ENCODE measurements at places on chromosomes 11 and 22.

DNA sequence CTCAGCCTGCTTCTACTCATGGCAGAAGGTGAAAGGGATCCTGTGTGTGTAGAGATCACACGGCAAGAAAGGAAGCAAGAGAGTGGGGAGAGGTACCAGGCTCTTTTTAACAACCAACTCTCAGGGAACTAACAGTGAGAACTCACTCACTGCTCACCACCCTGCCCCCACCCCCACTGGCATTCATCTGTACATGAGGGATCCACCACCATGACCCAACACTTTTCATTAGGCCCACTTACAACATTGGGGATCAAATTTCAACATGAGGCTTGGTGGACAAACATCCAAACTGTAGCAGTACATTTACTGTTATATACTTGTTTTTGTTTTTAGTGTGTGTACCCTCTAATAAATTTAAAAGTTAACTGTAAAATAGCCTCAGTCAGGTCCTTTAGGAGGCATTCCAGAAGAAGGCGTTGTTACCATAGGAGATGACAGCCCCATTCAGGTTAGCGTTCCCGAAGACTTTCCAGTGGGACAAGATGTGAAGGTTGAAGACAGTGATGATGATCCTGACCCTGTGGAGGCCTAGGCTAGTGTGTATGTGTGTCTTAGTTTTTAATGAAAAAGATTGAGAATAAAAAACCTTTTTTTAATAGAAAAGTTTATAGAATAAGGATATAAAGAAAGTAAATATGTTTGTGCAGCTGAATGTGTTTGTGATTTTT is 11.3 kb downstream of the CUL5 start:
- no peak for DNase-seq

- no peak for DNase-seq
Measured at GRCh38 chr11:128563942-128564641, 23.3 kb downstream of the ETS1 start.

GRCh38 chr11:86749821-86750401 is 50.4 kb upstream of the PRSS23 start:
- no peak for DNase-seq

- DNase-seq, result no peak
Measured at GRCh38 chr22:23213581-23214334, 33.4 kb downstream of the BCR start.

DNA sequence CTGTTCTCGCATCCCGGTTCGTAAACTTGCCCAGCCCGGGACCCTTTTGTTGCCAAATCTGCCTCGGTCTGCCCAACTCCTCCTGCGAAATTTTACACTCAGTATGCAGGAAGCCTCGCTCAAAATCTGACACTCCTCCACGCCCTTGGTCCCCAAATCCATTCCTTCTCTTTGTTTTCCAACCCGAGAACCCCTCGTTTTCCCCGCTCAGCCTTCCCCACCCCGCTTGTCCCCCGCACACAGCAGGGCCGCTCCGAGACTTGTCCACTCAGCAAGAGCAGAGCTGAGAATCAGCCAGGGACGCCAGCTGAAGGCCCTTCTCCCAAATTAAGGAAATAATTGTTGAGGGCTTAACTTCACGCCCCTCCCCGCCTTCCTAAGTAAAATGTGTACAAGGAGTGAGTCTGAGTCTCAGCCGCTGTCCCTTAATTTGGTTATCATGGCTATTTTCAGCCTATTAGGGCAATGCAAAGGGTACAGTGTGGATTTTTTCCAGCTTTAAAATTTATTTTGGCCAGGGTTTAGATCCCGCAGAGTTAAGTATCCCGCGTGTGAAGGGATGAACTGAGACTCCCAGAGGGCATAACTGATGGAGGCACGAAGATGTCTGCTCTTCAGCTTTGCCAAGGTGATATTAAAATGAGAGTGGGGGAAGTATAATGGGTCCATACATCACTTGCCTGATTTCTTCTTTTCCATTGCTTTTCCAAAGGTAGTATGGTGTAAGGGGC is 581 bp upstream of the FBXO3 start:
- no peak for DNase-seq

- DNase-seq, result no peak
Measured at GRCh38 chr11:5592615-5593014, 3.8 kb upstream of the TRIM6 start.

GRCh38 chr11:74417379-74417804 is 19.2 kb upstream of the PGM2L1 start:
- no peak for DNase-seq

DNA sequence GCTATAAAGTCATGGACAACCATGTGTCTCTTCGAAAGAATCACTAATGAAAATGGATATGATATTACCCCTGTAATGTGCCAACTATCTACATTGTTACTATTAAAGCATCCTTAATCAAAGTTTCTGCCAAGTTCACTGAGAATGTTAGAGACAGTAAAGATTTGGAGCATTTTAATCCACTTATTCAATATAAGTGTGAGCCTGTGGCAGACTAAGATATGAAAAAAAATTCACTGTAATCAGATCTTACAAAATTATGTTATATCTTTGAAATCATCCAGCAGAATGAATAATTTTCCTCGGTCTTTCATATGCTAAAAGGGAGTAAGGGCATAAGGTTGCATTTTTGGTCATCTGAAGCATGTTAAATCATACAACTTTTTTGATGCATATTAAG is 49.9 kb downstream of the MAML2 start:
- DNase-seq, result no peak

DNA sequence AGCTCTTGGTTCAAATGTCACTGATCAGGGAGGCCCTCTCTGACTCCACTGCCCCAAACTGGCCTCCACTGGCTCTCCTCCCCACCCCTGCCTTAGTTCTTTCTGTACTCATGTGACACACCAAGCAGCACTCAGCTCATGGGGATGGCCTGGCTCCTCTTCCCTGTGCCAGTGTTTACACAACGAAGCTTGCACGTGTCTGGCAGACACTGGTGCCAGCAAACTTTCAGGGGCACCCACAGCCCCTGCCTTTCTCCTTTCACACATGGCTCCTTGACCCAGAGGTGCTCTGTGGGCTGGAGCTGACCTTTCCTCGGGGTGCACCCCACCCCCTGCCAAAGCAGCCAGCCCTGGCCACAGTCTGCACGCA is 37.6 kb upstream of the PARVG start:
- no peak for DNase-seq

GRCh38 chr22:45731041-45731797 is 59.6 kb downstream of the ATXN10 start:
- DNase-seq, result no peak

- DNase-seq, result no peak
Measured at GRCh38 chr11:11396301-11397035, 43.4 kb upstream of the CSNK2A3 start.

- no peak for DNase-seq
Measured at GRCh38 chr11:64373598-64373974, 14.6 kb downstream of the RPS6KA4 start.

GRCh38 chr22:46576556-46577367 is 39.3 kb upstream of the CELSR1 start:
- DNase-seq, result no peak

DNA sequence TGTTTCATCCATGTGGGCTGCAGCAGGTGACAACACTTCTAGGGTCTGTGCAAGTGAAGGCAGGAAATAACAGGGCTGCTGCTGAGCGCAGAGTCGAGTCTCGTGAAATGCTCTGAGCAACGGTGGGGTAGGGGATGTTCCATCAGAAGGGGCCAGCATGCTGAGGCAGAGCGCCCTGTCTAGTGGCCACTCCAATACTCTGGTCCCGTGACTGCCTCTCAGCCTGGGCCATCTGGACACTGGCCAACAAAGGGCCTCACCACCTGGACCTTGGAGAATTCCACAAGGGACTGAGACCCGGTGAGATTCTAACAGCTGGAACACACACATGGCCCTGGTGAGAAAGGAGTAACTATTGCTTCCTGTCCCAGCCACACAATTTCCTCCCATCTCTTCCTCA is 375.7 kb downstream of the SHANK2 start:
- no peak for DNase-seq

- DNase-seq, result no peak
Measured at GRCh38 chr11:84865791-84866535, 761.2 kb downstream of the DLG2 start.

GRCh38 chr11:117932947-117933346 is 3.7 kb upstream of the TMPRSS13 start:
- no peak for DNase-seq

GRCh38 chr11:77038825-77039326 is 4.7 kb downstream of the B3GNT6 start:
- DNase-seq, result no peak

GRCh38 chr11:75667255-75667830 is 1.5 kb downstream of the MAP6 start:
- DNase-seq, result no peak

DNA sequence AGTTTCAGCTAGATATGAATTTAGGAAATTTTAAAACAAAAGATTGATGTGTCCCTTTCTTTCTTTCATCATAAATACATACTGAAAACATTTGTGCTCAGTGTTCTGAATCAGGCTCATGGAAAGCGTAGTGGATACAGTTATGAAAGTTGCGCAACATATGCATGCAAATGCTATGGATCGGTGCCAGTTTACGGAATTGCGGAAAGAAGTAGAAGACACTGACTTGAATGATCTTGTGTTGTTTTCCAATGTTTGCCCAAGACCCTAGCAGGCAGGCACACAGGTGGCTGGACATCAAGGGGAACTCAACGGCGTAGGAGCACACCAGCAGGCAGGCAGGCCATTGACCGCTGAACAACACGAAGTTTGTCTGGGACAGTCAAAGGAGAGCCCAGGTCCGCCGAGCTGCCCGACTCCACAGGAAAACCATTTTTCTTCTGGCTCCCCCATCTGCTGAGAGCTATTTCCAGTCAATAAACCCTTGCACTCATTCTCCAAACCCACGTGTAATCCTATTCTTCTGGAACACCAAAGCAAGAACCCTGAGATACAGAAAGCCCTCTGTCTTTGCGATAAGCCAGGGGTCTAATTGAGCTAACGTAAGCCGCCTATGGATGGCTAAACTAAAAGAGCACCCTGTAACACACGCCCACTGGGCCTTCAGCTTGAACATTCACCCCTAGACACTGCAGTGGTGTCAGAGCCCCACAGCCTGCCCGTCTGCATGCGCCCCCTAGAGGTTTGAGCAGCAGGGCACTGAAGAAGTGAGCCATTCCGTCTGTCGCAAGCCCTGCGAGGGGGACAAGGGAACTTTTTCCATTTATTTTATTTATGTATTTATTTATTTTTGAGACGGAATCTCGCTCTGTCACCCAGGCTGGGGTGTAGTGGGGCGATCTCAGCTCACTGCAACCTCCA is 7.4 kb upstream of the BIRC3 start:
- no peak for DNase-seq

- no peak for DNase-seq
Measured at GRCh38 chr11:126443120-126443519, 87.6 kb downstream of the ST3GAL4 start.

DNA sequence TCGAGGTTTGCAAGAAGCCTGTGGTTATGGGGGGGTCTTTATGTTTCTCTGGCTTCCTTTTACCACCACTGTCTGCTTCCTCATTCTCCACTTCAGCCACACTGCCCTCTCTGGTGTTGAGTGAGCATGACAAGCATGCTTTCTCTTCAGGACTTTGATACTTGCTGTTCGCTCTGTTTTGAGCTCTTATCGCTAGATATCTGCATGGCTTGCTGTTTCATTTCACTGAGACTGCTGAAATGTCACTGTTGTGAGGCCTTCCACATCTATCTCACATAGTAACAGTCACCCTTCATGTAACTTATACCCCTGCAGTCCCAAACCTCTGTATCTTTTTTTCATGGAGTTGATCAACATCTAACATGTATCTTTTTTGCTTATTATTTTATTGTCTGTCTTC is 59.8 kb downstream of the TMEM135 start:
- DNase-seq, result no peak

- no peak for DNase-seq
Measured at GRCh38 chr11:44590769-44591168, 25.3 kb downstream of the CD82 start.

DNA sequence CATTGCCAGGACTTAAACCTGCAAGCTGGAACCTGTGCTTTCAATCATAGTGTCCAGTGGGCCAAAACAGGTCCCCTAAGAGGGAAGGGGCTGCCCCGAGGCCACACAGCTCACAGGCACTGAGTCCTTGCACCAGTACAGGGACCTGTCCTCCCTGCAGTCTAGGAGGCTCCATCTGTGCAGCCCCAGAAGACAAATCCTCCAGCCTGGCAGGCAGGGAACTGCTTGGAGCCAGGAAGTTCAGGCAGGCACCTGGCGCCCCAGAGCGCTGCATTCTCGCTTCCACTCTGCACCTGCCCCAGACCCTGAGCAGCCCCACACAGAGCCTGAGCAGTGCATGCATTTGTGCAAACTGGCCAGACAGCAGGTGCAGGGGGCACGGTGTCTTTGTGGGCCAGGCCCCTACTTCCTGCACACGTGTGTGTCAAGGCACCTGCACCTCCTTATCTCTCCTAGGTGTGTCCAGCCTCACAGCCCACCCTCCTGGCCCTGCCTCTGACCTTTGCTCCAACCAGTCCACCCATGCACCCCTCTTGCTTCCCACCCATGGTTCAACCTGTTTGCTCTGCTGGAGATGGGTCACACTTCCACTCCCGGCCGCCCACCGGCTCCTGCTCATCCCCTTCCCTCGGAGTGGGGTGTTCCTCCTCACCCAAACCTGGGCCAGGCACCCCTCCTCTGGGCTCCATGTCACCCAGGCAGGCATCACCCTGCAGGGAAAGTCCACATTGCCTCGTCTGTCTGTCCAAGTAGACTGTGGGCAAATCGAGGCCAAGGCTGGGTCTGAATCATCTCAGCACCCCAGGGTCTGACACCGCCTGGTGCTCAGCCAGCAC is 19.0 kb downstream of the LINC01488 start:
- no peak for DNase-seq

DNA sequence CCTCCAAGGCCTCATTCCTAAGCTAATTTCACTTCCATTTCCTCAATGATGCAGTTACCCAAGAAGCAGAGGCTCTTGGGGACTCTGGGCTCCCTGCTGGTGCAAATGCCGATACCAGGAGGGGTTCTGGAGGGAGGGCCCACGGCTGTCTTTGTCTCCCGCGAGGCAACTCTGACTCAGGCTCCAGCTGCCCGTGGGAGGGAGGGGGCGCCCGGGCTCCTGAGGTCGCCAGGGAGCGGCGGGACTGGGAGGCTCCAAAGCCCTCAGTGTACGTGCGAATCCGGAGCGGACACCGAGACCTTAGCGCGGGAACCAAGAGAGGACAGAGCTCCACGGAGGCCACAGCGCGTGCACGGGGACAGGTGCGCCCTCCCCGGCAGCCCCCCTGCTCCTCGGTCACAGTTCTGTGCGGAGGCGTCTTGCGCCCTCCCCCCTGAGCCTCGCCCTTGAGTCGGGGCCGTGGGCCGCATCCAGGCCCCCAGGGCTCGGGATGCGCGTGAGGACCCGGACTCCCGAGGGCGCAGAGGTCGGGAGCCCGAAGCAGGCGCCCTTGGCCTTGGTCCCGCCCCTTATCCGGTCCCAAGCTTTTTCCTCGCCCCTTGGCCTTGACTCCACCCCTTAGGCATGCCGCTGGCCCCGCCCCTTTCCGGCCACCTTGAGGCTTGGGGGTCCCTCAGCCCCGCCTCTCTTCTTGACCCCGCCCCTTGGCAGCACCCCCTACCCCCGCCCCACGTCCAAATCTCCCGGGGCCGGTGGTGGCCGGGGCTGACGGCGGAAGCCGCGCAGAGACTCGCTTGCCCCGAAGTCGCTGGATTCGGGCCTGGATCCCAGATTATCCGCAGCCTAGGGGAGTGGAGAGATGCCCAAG is 4.7 kb upstream of the SHISA8 start:
- no peak for DNase-seq

GRCh38 chr22:49364398-49364797 is 463.3 kb downstream of the BRD1 start:
- DNase-seq, result no peak

- no peak for DNase-seq
Measured at GRCh38 chr11:75821202-75821601, 6.2 kb downstream of the UVRAG start.

GRCh38 chr22:26650722-26651421 is 6.5 kb upstream of the MIAT start:
- no peak for DNase-seq

GRCh38 chr11:32154275-32154674 is 63.4 kb downstream of the RCN1 start:
- DNase-seq, result no peak
